ENCODE measurements at places on chromosomes 6 and 20.

DNA sequence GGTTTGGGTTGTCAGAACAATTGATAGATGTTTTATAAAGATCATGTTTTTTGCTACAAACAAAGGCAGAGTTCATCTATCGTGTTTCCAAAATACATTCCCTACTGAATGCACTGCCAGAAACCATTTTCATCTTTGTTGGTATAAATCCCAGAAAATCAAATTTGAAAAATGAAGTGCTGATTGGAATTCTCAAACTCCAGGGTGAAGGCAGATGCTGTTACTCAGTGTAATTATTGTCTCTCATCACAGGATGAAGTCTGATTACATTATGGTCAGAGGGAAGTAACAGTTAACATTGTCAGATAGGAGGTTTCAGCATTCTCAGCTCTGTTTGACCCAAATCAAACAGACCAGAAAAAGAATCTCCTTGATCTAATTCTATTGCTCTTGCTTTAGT, 198.4 kb upstream of the KCNK16 start:
- DNase-seq: no peak

- DNase-seq: no peak
Measured at GRCh38 chr6:109456710-109457561, 1.4 kb upstream of the MICAL1 start.

- no peak for DNase-seq
Measured at GRCh38 chr20:16708602-16709001, 21.2 kb upstream of the SNRPB2 start.

DNA sequence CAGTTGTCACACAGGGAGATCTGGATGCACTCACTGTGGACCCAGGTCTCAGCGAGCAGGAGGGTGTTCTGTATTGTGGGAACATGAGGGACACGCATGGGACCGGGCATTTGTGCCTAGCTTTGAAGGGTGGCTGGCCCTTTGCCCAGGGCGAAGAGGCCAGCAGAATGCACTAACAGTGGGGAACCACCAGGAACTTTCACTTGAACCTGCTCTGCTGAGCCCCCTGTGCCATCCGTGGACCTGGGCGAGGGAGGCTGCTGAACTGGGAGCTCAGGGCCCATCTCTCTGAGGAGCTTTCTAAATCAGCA, 1.2 kb upstream of the ULBP2 start:
- DNase-seq: no peak

DNA sequence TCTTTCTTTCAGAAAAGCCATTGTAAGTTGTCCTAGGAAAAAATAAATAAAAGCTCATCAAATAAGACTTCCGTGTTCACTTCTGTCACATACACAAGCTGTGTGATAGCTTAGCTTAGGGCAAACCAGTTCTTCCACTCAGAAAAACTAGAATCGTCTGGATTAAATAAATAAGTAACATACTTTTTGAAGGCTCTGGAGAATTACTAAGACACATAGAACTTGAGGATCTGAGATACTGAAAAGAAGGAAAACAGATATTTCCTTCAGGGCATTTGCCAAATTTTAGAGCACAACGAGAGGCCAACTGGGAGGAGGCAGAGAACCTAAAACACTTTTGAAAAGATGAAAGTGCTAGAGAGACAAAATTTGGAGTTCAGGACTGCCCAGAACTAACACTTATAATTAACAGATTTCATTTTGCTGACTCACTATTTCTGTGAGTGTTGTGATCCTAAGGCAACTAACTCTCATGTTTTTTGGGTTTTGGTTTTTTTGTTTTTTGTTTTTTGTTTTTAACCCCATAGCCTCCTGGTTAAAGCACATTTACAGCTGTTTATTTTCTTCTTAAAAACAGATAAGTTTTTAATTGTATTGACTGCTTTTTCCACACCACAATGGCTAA, 38.7 kb upstream of the THEMIS start:
- DNase-seq: no peak

- peak; percentile 61 for DNase-seq
Measured at GRCh38 chr6:34143884-34144580, 1.9 kb downstream of the GRM4 start.

DNA sequence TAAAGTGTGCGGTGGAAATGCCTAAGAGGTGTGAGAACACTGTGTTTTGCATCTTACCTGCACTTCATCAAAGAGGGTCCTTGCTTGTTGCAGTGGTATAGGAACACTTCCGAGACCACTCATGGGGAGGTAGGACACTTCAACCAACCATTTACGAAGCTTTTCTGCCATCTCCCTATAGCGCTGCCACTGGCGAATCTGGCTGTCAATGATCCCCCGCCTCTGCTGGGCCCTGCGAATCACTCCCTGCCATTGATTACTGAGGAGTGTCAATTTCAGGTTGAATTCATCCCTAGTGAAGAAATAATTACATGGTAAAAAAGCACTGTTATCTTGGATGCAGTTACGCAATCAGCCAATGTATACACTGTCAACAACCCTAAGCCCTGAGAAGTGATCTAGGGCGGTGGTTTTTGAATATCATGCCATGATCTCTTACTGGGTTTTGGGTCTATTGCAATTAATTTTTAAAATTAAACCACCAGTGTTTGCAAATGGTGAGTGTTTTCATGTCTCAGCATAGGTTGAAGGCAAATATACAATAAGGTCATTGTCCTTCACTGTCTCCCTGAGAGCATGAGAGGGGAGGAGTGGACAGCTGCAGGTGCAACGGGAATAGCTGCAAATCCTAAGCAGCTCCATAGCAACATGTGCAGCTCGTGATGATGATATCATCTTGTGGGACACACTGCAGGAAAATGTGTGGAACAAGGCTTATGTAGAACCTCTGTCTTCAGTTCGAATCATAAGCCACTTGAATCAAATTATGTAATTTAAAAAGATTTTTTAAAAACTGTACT, 400.6 kb downstream of the ESR1 start:
- no peak for DNase-seq

GRCh38 chr6:156396068-156396771, 381.0 kb upstream of the ARID1B start:
- peak; percentile 46 for DNase-seq

DNA sequence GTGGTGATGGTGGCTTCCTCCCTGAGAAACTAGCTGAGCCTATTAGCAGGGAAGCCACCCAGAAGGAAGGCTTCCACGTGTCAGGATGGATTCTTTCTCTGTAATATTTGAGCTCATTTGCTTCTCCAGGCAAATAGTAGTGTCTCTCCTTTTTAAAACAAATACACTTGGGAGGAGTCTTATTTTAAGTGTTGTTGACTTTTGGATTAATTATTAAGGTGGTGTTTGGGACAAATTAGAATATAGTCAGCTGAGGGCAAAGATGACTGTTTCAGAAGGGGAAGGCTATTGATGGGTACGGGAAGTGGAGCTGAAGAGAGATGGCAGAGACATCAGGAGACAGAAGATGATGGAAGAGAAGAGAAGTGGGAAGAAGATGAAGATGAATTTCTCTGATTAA, 119.8 kb upstream of the PHACTR1 start:
- DNase-seq: no peak

DNA sequence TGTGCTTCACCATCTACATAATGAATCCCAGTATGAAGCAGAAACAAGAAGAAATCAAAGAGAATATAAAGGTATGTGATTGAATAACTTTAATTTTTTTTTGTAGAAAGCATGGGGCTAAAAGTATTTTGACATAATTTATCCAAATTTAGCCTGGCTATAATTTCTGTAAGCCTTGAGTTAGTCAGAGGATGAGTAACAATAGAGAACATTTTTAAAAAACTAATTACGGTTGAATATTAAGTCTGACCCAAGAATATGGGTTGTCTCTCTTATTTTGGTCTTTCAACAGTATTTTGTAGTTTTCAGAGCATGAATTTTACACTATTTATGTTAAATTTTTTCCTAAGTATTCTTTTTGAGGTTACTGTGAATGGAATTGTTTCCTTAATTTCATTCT, 2.5 kb downstream of the GMNN start:
- DNase-seq: no peak

DNA sequence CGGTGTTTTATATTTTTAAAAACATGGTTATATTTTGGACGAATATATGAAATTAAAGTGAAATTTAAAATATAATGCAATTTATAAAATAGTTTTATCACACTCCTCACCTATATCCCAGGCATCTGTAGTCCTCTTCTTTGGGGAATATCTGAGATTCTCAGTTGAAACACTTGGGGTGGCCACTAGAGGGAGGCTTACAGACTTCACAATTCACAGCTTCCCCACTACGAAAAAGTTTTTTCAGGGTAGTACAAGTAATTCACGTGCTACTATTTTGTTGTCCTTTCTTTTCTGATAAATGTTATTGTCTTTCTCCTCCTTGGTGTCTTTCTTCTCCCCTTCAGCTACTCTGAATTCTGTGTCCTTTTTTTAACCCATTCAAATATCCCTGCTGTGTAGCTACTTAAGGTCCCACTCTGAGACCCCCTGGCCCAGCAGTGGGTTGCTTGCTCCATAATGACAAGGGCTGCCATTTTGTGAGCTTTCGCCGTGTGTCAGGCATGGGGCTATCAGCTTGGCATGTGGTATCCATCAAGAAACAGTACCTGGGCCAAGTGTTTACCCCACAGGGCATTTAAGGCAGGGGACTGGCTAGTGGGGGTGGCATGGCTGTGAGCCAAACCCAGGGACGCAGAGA, 43.6 kb upstream of the PHACTR3 start:
- no peak for DNase-seq

DNA sequence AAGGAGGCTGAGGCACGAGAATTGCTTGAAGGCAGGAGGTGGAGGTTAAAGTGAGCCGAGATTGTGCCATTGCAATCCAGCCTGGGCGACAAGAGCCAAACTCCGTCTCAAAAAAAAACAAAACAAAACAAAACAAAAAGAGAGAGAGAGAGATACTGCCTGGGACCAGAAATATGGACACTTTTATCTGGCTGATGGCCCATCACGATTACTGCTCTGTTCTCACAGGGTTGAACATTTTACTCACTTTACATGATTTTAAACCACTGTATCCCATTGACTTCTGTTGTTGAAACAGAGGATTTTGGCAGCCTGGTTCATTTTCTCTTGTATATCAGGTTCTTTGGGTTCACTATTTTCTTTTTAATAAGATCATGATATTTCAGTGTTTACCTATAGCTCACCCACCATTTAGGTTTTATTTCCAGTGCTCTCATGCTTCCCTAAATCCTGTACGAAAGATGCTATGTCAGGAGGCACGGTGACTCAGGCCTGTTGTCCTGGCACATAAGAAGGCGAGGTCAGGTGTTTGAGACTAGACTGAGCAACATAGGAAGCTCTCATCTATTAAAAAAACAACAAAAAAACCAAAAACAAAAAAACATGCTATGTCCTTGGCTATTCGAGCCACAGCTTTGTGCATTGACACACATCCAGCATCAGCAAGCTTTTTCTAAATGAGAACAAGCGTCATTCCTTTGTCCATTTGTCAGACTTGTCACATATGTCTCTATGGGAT, 34.5 kb upstream of the RREB1 start:
- DNase-seq: no peak

DNA sequence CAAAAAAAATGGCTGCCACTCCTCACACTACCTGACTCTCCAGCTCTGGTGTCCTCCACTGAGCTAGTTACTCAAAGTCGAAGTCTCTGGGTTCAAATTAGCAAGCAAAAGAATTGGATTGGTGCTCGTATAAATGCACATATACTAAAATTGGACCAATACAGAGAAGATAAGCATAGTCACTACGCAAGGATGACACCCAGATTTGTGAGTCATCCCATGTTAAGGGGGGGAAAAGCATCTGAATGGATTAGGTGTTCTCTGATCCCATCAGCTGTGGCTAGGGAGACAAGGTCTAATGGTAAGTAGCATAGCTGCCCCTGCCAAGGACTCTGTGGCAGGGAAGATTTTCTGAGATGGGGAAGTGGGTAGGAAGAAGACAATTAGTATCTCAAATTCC, 18.3 kb upstream of the AMD1 start:
- no peak for DNase-seq

GRCh38 chr6:159819932-159820640, 20.0 kb downstream of the PNLDC1 start:
- peak; percentile 66 for DNase-seq

DNA sequence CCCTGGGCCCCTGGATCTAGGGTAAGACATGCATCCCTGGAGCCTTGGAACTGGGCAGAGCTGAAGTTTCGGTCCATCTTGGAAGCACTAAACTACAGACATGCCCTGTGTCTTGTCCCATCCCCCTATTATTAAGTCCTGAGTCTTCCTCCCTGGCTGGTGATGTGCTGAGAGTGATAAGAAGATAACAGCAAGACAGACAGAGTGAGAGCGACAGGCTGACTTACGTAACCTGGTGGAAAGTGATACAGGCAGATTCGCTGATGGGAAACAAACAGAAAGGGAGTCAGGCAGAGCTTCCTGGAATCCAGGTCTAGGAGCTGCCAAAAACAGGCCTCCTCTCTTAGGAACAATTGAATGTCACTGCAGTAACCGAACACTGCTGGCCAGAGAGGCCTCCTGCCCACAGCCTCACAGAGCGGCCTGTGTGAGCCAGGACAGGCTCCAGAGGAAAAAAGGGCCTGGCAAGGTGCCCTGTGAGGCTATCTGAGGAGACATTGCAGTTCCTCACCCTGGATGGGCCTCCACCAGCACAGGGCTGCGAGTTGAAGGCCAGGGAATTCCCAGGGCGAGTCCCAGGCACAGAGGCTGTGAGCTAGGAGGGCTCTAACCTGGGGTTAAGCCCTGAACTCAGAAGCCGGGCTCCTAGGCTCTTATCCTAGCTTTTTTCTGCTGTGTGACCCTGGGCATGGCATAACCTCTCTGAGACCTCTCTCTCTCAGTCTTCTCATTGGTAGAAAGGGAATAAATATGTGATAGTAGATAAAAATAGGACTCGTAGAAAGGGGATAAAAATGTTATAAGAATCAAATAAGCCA, 34.2 kb upstream of the B4GALT5 start:
- DNase-seq: no peak

GRCh38 chr6:82704045-82704444, 340.4 kb downstream of the TPBG start:
- no peak for DNase-seq

- DNase-seq: no peak
Measured at GRCh38 chr6:25219917-25220278, 59.3 kb upstream of the CARMIL1 start.

DNA sequence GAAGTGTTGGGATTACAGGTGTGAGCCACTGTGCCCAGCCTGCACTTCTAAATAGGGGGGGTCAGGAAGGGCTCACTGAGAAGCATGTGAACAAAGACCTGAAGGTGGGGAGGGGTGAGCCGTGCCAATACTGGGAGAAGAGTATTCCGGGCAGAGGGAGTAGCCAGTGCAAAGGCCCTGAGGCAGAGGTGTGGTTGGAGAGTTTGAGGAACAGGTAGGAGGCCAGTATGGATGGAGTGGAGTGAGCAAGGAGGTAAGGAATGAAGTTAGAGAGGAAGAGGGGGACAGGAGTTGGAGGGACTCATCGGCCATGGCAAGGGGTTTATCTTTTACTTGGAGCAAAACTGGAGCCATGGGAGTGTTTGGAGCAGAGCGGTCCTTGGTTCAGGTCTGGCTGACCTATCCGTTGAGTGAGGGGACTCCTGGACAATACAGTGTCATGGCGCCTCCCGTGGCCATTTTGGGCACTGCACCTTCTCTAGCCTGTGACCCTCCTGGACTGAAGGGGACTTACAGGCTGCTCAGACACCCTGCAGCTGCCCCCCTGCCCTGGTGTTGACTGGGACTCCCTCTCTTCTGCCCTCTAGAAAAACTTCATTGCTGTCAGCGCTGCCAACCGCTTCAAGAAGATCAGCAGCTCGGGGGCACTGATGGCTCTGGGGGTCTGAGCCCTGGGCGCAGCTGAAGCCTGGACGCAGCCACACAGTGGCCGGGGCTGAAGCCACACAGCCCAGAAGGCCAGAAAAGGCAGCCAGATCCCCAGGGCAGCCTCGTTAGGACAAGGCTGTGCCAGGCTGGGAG, 12.1 kb downstream of the FOXS1 start:
- peak; percentile 65 for DNase-seq
